ENCODE measurements at places on chromosomes 3 and 15. TPM values are rescaled to one million over a fixed set of nuclear protein-coding genes. Genes with fewer than 3 reads are reported as not detected.
A peak's percentile ranks its signal among the peaks of the same experiment; 100 is the strongest.

DNA sequence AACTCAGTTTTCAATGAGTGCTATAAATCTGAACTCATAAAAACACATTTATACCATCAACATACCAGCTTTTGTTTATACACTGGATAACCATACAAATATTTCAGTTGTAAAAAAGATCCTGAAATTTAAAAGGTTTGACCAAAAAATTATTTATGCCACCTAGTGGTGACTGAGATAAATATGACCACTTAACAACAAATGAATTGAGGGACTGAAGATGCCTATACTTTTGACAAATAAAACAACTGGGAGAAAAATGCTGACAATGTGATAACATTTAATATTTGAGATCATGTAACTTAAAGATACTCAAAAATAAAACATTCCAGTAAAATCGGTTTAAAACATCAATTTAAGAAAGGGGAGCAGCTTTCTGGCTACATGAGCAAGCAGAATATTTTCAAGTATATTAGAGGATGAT lies 30.4 kb downstream of the ATG3 start:
- DNase-seq, result peak; percentile 11

The MOBP gene
- total RNA-seq, result not detected

DNA sequence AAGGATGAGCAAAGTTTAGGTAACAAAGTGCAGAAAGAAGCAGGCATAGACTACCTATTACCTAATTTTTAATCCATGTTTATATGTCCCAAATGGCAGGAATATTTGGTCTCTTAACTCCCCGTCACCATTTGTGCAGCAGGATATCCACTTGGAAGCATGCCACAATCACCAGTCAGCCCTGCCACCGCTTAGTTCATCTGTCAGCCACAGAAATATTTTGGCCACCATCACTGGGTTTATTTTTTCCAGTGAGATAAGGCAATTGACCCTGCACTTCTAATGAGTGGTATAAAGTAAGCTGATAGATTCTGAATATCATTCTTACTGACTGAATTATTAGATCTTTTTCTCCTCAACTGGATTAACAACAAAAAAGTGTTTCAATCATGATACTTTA lies 152.9 kb upstream of the SOX2 start:
- no peak for DNase-seq

The USP8 gene
- total RNA-seq, result 69.2 TPM

DNA sequence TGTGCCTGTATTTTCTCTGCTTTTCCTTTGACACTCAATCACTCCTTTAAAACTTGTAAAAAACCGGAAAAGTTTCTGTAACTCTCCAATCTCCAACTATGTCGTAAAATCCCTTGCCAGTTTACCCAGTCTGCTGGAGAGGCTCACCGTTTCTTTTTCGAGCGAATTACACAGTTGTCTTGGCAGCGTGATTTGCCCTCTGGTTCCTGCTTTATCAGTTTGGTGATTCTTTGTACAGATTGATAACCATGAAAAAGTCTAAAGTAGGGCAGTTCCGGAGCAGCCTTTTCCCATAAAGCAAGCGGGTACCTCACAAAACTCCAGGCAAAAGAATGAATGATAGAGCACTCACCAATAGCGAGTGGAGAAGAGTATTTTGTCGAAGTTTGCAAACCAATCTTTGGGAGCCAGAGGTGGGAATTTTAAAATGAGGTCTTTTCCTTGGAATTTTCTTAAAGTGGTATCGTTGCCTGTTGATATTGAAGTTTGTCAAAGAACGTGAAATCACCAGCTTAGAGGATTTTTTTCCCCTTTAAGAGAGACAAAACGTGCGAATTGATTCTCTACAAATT lies at the start of gene TTC23:
Gene TTC23, minus strand, starts transcription at position 312 of the 572 bp plus-strand sequence. CDS start 20,869 bp downstream, outside the sequence.
- DNase-seq, result peak; percentile 82

DNA sequence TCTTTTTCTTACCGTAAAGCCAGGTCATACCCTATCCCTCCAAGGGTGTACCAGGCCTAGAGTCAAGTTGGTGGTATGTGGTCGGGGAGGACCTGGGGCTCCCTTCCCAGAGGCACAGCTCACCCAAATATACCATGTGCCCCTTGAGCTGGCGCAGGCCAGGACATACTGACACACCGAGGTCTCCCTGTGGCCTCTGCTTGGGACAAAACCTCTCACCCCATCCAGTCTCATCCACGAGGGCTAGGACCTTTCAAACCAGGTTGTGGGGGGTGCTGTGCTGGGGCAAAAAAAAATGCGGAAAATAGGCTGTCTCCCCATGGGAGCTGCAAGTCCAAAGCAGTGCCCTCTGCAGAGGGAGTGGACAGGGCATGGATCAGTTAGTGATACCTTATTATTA lies 22.8 kb downstream of the PTH1R start:
- no peak for DNase-seq

The SLC28A2 gene
- total RNA-seq, result not detected

DNA sequence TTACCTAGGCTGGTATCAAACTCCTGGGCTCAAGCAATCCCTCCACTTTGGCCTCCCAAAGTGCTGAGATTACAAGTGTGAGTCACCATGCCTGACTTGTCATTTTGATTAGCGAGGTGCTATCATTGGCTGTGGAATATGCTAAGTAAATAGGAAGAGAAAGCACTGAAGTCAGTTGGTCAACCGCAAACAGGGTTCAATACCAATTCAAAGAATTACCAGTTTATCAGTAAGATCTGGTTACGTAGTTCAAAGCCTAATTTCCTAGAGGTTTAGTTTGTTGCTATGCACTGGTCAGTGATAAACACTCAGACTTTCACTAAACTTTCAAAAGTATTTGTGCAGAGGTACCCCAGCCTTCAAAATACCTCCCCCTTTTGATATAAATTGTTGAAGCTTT lies 29.5 kb downstream of the GLB1 start:
- no peak for DNase-seq

The SUCNR1 gene
- 3.8 TPM for total RNA-seq

- DNase-seq, result no peak
Measured at GRCh38 chr3:68958932-68959331, 26.6 kb upstream of the TAFA4 start.

GRCh38 chr3:55978953-55979352 lies 489.3 kb downstream of the ERC2 start:
- DNase-seq, result no peak

The CHRNA3 gene
- not detected for total RNA-seq

- DNase-seq, result no peak
Measured at GRCh38 chr3:133996251-133996661, 33.5 kb downstream of the SLCO2A1 start.

DNA sequence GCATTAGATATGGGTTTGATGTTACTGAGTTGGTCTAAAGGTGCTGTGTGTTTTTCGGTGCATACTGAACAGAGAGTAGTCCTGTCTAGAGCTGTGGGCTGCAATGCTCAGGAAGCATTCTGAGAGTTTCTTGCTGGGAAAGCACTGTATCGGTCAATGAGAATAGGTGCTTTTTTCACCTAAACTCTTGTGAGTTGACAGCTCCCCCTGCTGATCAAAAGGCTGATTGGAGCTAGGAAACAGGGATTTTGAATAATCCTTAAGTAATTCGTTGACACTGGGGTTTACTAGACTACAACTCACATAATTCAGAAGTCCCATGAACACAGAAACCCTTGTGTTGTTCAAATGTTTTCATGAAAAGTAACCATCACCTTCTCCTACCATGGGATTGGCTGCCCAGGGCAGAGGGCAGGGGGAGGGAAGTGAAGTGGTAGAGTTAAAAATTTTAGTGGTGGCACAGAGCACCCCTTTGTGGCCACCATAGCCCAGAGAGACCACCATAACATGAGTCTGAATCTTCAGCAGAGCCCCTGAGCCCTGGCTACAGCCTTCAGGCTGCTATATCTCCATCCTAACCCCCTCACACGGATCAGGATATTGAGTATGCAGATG lies 13.0 kb upstream of the MANF start:
- peak; percentile 61 for DNase-seq

GRCh38 chr15:75817138-75817935 lies 25.9 kb upstream of the UBE2Q2 start:
- no peak for DNase-seq

The ZNF501 gene
- total RNA-seq, result 3.8 TPM

The GOLGA8M gene
- total RNA-seq, result not detected

- DNase-seq, result no peak
Measured at GRCh38 chr15:57079931-57080620, 161.6 kb downstream of the TCF12 start.

GRCh38 chr3:41234823-41235721 lies 35.8 kb downstream of the CTNNB1 start:
- DNase-seq, result no peak
